ENCODE measurements at places on chromosomes 2 and 18.
A peak's percentile ranks its signal among the peaks of the same experiment; 100 is the strongest.

GRCh38 chr2:95240091-95240490 is 32.8 kb downstream of the ZNF892 start:
- DNase-seq, result no peak

GRCh38 chr2:19837235-19837766 is 64.5 kb downstream of the TTC32 start:
- no peak for DNase-seq

DNA sequence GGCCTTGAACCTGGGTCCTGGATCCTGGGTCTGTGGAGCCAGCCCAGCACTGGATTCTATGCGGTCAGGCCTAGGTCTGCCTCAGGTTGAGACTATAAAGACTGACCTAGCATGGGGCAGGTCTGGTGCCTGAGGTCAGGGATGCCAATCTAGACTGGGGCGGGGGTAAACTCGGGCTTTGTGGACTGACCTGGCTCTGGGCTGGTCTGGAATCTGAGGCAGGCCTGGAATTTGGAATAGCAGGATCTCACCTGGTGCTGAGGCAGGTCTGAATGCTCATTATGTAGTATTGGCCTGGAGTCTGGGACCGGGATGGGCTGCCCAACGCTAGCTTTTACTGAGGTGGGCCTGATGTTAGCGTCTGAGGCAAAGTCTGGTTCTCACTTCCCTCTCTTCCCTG is 256.0 kb downstream of the KIAA1328 start:
- DNase-seq, result no peak

- no peak for DNase-seq
These were observed 7.6 kb upstream of the SNED1 start for GRCh38 chr2:240990726-240991377.

- DNase-seq, result no peak
These were observed 144.7 kb downstream of the SLC4A3 start for GRCh38 chr2:219772103-219772635.

- no peak for DNase-seq
These were observed 6.4 kb downstream of the ITSN2 start for GRCh38 chr2:24353973-24354372.

DNA sequence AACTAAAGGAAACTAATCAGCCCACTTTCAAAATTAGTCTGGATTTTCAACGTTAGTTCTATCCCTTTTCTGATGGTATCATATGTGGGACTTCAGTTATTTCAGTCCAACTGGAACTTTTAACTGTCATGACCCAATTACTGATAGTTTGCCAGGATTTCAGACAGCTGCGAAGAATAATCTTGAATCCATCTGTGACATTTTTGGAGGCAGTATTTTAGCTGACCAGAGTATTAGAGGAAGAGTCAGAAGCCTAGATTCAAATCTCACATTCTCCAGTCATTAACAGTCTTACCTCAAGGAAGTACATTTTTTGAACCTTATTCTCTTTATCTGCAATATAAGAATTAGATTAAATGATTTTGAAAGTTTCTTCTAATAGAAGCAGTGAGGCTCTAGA is 81.3 kb downstream of the PTRHD1 start:
- no peak for DNase-seq

- peak; percentile 70 for DNase-seq
These were observed 63.1 kb downstream of the RHOB start for GRCh38 chr2:20509770-20510490.

DNA sequence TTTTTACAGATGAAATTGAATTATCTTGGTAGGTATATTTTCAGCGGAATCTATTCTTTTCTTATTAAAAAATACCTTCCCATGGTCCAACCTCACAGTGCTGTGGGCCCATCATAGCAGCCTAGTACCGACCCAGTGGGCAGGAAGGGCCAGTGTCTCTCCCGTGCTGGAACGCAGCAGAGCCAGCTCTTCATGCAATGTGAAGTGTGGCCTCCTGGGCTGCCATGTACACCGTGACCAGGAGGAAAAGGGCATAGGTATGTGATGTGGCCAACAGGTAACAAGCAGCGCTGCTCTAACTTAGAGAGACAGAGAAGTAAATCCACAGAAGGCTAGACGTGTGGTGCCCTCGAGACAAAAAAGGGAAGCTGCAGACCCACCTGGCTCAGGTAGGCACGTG is 221.1 kb upstream of the SALL3 start:
- DNase-seq, result no peak

GRCh38 chr2:240429341-240429871 is 6.1 kb upstream of the GPC1 start:
- no peak for DNase-seq

- DNase-seq, result no peak
These were observed 24.4 kb downstream of the CXCR4 start for GRCh38 chr2:136093583-136093982.

DNA sequence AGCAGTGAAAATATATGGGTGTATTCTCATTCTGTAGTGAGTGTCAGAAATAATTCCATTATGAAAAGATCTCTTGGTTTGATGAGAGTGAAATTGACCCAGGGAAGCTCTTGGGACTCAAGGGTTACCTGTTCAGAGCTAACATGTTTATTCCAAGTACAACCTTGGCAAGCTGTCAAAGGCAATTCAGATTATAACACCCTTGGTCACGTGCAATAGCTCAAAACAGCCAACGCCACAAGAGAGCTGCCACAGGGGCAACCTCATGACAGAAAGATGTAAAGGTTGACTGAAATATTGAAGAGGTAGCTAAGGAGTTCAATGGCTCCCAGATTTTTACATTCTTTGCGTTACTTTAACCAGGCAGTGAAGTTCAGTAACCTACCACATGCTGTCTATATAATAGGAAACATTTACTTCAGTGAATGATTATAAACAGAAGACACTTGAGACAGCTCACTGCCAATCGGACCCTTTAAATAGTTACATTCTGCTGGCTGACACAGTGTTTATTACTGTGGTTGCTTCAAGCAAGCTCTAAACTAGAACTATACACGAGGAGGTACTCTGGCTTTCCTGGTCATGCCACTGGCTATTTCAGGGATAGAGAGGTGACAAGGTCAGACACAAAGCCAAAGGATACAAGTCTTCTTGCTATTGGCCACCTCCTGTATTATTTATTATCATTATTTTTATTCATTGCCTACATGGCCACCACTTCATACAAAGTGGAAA is 187.3 kb downstream of the PID1 start:
- no peak for DNase-seq

DNA sequence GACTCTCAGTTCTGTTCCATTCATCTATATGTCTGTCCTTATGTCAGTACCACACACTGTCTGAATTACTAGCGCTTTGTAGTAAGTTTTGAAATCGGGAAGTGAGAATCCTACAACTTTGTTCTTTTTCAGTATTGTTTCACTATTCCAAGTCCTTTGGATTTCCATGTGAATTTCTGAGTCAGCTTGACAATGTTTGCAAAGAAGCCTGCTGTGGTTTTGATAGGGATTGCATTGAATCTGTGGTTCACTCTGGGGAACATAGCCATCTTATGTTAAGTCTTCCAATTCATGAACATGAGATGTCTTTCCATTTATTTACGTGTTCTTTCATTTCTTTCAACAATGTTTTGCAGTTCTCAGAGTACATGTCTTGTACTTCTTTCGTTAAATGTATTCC is 15.0 kb downstream of the SLC3A1 start:
- DNase-seq, result no peak

DNA sequence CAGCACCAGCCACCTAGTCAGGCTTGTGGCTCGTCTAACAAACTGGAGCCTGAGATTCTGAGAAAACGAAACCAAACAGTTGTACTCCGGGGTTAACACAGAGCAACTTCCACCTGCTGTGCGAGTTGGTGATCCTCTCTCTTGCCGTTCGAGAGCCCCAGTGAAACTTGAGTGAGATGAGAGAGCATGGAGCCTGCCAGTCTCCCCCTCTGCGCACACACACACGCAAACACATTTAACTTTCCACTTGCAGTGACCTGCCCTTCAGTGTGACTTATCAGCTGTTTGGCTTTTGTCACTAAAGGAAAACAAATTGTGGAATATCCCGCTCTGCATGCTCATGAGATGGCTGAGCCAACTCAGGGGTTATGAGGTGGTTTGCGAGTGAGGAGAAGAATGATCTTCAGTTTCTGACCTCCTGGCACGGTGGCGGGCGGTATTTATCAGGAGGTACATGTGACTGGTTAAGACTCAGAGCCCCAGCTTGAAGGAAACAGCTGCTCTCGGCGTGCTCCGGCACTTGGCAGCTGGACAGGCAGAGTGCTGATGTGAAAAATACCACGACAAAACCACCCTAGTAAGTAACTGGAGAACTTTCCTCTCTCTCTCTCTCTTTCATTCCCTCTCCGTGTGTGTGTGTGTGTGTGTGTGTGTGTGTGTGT is at the start of gene RASGRP3:
Gene RASGRP3 (plus strand): TSS at position 519 of the 662 bp plus-strand sequence. CDS start 38,488 bp downstream, outside the sequence.
- DNase-seq, result peak; percentile 56
